ENCODE measurements at places on chromosomes 11 and 22.
A peak's percentile ranks its signal among the peaks of the same experiment; 100 is the strongest.

GRCh38 chr22:40202225-40202944 is 24.7 kb downstream of the TNRC6B start:
- no peak for DNase-seq

GRCh38 chr22:46758121-46758520 is 4.3 kb upstream of the TBC1D22A start:
- DNase-seq, result no peak

DNA sequence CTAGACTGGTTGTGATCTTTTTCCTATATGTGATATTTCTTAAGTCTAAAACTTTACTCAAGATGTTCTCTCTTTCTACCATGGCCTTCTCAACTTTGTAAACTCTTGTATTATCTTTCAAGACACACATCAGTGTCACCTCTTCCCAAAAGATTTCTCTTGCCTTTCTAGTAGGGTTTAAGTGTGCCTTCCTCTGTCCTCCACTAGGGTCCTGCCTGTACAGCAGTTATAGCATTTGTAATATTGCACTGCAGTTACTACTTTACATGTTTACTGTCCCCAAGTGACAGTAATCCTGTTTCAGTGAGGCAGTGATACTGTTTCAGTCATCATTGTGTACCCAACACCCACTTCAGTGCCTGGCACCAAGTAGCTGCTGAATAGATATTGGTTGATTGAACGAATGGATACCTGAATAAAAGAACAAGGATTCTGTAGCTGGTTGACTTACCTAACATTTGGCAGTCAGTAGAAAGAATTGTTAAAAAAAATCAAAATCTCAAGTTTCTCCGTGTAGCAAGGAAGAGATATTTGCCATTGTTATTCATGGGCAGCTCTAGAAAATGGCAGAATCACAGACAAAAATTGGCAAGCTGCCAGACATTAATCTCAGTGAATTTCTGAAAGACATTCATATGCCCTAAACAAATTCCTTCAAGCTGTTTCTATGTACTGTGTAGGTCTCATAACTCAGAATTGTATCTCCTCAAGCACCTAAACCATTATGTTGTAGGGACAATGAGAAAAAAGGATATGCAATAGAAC is 79.4 kb downstream of the RBMXL2 start:
- no peak for DNase-seq

GRCh38 chr22:23745791-23746190 is 5.1 kb downstream of the ZNF70 start:
- DNase-seq, result no peak

- DNase-seq, result no peak
Measured at GRCh38 chr22:23145878-23146470, 697 bp downstream of the RAB36 start.

DNA sequence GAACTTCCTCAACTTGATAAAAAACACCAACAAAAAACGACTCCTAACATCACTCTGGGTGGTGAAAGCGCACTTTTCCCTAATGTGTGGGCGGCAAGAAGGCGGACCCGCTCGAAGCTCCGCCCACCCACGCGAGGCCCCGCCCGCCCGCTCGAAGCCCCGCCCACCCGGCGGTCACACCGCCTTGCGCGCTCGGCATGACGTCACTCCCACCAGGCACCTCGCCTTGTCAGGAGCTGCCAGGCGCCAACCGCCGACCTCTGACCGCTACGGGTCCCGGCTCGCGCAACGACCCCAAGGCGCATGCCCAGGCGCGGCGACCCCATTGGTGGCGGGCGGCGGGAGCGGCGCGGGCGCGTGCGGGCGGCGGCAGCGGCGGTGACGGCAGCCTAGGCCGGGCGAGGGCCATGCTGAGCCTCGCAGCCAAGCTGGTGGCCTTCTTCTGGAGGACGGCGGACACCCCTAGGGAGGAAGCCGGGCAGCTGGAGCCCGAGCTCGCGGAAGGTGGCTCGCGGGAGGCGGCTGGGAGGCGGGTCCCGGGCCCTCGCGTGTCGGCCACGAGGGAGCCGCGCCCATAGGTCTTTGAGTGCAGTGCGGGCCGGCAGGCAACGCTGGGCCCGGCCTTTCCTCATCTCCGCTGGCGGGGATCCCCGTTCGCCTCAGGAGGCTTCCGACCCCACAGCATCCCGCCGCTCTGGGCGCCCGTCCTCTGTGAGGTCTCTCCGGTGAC is at the start of gene MOV10L1:
MOV10L1 (plus strand) TSS at position 325 of the 730 bp plus-strand sequence; CDS start at position 408, 83 bp downstream.
- DNase-seq, result peak; percentile 27

GRCh38 chr11:105862736-105863367 is 159.2 kb downstream of the MSANTD4 start:
- peak; percentile 65 for DNase-seq

DNA sequence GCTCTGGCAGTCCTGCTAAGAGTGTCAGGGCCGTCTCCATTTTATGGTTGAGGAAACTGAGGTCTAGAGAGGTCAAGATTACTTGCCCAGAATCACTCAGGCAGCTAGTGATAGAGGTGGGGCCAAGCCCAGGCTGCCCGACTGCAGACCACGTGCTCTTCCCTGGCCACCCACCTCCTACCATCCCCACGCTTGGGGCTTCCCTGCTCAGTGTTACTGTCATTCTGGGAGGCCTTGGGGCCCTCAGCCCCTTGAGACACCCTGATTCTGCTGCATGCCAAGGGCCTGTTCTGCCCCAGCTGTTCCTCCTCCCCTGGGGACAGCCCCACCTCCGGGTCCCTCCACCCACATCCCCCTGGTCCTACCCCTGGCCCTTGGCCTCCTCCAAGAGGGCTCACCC is 17.2 kb upstream of the TAB1 start:
- no peak for DNase-seq

- peak; percentile 84 for DNase-seq
Measured at GRCh38 chr11:66317723-66318599, 1.1 kb upstream of the CD248 start.

- no peak for DNase-seq
Measured at GRCh38 chr22:49753276-49753890, 74.3 kb downstream of the BRD1 start.

GRCh38 chr22:50114221-50115021 is 24.6 kb downstream of the MOV10L1 start:
- DNase-seq, result peak; percentile 75

DNA sequence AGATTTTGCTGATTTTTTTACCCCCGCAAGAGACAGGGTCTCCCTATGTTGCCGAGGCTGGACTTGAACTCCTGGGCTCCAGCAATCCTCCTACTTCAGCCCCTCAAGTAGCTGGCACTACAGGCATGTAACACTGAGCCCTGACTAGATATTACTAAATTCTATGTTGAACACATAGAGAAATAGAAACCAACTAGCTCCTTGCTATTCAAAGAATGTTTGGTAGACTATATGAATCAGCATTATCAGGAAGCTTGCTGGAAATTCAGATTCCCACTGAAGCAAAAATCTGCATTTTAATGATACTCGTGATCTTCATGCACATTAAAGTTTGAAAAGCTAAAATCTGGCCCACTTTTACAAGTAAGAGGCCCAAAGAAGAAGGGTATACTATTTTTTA is 11.9 kb downstream of the TMEM41B start:
- DNase-seq, result no peak

DNA sequence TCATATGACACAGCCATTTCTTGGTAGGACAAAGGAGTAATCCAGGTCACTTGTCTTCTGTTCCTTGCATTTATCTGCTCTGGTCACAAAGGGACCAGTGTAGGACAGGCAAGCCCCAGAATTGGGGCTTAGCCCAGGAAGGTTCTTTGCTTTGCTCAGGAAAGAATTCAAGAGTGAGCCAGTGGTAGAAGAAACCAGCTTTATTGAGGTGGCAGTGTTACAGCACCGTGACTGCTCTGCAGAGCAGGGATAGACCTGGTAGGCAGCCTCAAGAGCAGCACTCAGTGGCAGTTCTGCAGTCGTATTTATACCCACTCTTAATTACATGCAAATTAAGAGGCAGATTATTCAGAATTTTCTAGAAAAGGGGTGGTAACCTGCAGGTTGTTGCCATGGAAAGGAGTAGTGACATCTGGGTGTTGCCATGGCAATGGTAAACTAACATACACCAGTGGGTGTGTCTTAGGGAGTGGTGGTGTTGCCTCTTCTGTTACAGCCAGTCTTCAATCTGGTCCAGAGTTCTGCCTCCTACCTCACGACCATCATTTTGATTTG is 84.9 kb upstream of the RAB1B start:
- DNase-seq, result no peak

GRCh38 chr11:134258577-134258976 is 5.2 kb downstream of the ACAD8 start:
- no peak for DNase-seq

DNA sequence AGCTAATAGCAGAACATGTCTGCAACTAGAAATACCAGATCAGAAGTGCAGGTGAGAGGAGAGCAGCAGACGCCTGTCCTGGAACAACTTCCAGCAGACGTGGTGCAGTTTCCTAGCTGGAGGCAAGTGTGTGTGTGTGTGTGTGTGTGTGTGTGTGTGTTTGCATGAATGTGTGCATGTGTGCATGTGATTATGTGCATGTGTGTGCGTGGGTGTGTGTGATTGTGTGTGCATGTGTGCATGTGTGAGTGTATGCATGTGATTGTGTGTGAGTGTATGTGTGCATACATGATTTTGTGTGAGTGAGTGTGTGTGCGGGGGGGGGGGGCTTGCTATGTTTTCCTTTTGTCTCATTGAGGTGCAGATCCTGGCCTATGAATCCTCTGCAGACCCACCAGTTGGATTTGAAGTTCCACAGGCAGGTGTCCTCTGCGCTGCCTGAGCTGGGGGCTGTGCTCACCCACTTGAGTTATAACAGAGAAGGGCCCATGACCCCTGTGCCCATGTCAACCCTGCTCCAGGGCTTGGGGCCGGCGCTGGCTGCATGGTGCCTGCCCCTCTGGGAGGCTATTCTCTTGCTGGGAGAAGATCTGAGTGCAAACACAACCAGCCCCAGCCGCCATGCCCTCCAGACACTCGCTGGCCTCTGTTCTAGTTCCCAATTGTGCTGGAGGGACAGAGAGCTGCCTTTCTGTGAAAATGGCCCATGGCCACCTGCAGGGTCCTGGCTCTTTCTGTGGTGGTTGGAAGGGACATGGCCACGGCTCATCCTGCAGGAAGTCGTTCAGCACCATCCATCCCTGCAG is 821.3 kb downstream of the BRD1 start:
- no peak for DNase-seq

GRCh38 chr11:83998921-83999320 is 712.8 kb upstream of the CCDC90B start:
- DNase-seq, result no peak

DNA sequence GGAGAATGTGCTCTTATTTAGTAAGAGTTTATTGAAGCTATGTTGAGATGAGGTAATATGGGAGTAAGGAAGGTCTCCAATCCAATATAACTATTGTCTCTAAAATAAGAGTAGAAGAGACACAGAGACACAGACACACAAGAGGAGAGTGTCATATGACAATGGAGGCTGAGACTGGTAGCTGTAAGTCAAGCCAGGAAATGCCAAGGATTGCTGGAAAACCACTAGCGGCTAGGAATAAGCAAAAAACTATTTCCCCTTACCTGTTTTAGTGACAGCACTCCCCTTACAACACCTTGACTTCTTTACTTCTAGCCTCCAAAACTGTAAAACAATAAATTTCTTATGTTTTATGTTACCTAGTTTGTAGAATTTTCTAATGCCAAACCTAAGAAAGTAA is 1652.8 kb downstream of the LRRC4C start:
- no peak for DNase-seq

Measured in astrocyte of the spinal cord (primary cell).